Dermis microvascular lymphatic vessel endothelial cell (primary cell): ENCODE measurements at places on chromosomes 7 and 10. TPM values are rescaled to one million over a fixed set of nuclear protein-coding genes. Genes with fewer than 3 reads are reported as not detected.

DNA sequence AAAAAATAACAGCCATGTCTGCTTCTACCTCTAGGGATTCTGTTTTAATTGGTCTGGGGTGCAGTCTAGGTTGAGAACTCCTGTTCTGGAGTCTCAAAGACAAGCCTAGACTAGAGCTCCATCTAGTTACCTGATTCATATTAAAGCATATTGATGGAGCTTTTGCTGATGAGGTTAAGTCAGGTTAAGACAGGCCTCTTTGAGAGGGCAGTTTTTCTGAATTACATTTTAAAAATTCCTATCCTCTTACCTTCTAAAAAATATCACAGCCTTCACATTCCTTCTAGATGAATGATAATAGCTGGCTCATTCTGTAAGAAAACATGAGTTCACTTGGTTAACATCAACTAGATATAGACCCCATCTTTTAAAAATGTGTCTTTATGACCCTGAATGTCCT is 28.9 kb downstream of the MGAM start:
- DNase-seq, result no peak

GRCh38 chr7:17651863-17652385 is 288.4 kb downstream of the SNX13 start:
- DNase-seq, result no peak

- DNase-seq, result no peak
Observed at GRCh38 chr10:49653273-49653929, 26.1 kb upstream of the C10orf53 start.

DNA sequence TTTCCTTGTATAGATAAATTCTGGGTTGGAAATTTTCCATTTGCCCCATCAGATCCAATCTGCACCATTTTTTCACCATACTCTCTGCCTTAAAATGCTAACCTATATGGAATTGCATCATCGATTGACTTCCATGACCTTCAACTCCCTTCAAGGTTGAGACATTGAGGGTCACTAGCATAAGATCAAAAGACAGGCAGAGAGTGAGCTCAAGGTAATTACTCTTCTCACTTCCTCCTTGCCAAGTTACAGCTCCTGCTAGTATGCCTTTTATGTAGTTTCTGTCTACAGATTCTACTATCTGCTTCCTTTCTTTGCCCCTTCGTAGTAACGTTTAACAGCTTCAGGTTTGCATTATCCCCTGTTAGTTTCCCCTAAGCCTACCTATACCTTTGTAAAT is 1127.7 kb upstream of the LRRTM3 start:
- no peak for DNase-seq

- DNase-seq, result no peak
Observed at GRCh38 chr7:30278849-30279652, 5.3 kb upstream of the ZNRF2 start.

Gene GRID1
- under 0.01 TPM in 1 of 2 replicates, not detected in the other for total RNA-seq

Gene CFAP69
- total RNA-seq, result 0.63 and 0.90 TPM in 2 replicates

Gene NHLRC2
- 11.4 and 13.7 TPM in 2 replicates for total RNA-seq

Gene METTL27
- total RNA-seq, result 0.90 and 1.0 TPM in 2 replicates

DNA sequence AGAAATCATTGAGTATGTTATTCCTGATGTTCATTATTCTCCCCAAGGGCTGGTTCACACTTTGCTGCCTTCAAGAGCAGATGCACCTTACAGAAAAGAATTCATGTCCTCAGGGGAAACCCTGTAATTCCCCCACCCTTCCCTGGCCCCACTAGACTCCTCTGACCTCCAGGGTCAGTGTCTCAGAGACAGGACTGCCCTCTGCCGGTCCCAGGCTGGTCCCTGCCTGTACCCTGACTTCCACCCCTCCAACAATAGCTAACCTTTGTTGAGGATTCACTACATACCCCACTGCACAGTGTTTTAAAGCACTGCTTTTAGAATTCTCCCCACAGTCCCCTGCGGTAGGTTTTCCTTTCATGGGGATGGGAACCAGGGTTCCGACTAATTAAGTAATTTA is 4.4 kb upstream of the SEPHS1 start:
- no peak for DNase-seq

GRCh38 chr7:143299840-143300239 is 11.7 kb downstream of the CASP2 start:
- DNase-seq, result no peak

DNA sequence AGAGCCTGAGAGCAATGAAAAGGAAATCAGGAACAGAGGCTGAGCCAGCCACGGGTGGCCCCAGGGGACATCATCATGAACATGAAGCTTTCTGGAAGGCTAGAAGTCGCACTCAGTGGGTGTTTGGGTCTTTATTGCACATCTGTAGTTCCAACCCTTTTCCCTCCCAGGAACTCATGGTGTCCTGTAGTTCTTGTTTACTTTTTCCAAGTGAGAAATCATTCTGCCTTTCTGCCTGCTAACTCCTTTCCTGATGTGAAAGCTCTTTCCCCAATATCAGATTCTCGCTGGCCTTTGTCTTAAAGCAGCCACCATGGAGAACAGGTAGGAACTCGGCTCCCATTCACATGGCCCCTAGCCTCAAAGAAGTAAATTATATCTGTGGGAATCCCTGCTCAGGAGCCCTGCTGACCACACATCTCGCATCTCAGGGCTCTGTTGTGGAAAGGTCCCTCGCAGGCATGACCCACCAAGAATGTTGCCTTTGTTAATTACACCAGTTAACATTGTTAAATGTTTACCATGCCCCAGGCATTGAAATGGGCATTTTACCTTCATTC is 542.7 kb downstream of the TNS3 start:
- no peak for DNase-seq

DNA sequence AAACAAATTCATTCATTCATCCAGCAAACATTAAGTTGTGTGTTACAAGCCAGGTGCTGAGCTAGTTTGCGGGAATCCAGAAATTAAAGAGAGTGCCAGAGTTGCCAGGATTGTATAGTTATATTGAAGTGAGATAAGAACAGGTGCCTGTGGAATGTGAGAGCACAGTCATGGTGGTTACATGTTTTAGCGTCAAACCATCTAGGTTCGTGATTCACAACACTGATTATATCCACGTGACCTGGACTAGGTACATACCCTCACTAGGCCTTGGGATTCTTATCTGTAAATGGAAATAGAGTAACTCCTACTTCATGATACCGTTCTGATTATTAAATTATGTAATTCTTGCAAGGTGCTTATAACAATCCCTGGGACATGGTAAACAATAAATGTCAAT is 24.5 kb upstream of the CDK1 start:
- no peak for DNase-seq

GRCh38 chr7:82423446-82423845 is 20.1 kb downstream of the CACNA2D1 start:
- no peak for DNase-seq

GRCh38 chr7:130123501-130123900 is 53.2 kb downstream of the KLHDC10 start:
- no peak for DNase-seq

DNA sequence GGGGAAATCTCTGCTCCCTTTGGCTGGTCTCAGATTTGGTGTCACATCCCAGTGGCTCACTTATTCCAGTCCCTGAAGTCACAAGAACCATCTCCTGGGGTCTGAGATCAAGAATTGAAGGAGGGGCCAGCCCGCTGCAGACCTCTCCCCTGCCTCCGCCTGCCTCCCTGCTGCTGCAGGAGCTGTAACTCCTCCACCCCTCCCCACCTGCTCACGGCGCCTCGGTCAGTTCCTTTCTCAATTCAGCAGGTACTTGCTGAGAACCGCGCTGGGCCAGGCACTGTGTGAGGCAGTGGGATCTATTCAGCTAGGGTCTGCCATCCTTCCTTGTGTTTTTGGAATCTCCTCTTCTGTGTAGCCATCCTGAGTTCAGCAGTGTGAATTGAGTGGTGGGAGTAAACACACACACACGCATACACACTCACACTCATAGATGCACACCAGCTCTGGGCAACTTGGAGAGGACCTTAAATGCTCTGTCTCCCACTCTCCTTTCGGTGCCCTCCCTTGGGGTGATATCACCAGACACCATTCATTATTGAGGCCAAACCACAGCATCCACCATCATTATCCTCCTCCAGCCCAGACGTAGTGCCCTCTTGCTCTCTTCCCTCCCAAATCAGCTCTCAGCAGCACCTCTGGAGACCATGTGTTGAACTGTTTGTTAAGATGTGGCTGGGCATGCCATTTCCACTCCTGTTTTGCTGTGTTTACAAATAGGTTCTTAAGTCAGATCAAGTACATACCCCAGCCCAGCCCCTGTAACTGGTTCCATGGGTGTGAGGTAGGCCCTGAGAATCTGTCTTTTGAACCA is 22.0 kb upstream of the ANKRD2 start:
- DNase-seq, result no peak

Gene INMT
- under 0.01 TPM in 1 of 2 replicates, not detected in the other for total RNA-seq

Gene STOX1
- total RNA-seq, result 0.13 and 0.38 TPM in 2 replicates

- no peak for DNase-seq
Observed at GRCh38 chr10:105968666-105969065, 1195.8 kb downstream of the SORCS1 start.

Gene NXPH1
- total RNA-seq, result not detected in 2 replicates

Gene UTF1
- not detected in 2 replicates for total RNA-seq

Gene CASD1
- 13.8 and 13.9 TPM in 2 replicates for total RNA-seq

DNA sequence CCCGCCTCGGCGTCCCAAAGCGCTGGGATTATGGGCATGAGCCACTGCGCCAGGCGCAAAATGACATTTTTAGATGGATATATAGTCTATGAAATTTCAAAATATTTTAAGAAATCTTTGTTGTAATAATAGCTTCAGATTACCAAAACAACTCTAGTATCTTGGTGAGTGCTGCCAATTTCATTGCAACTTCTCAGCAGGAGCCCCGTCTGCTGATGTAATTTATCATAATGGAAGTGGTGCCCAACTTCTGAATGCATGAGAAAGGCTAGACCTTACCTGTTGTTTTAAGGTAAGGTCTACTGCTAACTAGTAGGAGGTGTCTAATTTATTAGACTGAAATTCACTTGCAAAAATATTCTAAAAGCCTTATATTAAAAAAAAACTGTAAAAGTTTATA is 20.0 kb downstream of the PDSS1 start:
- DNase-seq, result no peak

DNA sequence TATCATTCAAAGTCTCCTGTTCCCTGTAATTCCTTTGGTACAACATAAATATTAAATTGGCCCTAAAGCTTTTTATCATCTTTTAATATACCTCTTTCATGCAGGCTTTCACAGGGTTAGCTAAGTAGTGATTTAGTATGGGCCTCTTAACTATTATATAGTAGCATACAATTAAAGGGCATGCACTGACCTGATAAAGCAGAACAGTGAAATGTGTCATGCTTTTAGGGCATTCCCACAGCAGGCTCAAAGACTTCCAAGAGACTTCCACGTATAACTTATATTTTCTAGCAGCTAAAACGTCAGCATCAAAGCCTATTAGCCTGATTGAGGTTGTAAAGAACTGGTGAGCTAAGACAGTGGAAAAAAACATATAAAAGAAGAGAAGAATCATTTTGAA is 35.3 kb downstream of the SAMD8 start:
- DNase-seq, result no peak

DNA sequence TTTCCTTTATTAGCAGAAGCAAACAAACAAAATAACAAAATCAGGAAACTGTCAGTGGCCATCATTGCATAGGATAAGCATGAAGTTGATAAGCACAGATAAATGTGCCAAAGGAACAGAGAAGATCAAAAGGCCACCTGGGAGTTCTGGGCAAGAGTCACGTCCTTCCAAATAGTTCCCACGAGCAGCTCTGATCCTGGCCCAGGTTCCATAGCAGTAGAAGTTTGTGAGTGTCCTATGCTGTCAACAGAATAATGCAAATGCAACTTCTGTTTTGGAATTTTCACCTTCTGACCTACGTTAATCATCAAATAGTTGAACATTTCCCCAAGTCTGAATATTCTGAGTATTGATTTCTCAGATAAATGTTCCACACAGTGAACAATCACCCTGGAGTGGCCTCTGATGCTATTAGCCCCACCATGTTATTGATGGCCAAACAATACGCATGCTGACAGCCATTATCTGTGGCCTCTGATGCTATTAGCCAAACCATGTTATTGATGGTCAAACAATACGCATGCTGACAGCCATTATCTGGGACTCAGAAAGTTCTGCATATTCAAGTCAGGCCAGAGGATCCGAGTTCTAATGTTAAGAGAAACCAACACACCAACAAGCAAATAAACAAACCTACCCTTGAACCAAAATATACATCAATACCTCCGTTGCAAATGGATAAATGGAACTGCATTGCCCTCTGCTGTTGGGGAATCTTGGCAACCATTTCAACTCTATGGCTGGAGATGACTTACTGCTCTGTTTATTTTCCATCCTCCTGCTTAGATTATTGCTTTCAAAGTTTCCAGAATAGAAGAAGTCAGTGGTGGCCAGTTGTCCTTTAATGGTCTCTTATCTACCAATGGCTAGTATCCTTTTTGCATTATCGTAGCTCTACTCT is 63.3 kb downstream of the MRC1 start:
- peak; percentile 40 for DNase-seq

Gene UPK3BL1
- 2.4 and 8.9 TPM in 2 replicates for total RNA-seq

GRCh38 chr7:155538293-155538692 is 8.1 kb downstream of the CNPY1 start:
- DNase-seq, result no peak

DNA sequence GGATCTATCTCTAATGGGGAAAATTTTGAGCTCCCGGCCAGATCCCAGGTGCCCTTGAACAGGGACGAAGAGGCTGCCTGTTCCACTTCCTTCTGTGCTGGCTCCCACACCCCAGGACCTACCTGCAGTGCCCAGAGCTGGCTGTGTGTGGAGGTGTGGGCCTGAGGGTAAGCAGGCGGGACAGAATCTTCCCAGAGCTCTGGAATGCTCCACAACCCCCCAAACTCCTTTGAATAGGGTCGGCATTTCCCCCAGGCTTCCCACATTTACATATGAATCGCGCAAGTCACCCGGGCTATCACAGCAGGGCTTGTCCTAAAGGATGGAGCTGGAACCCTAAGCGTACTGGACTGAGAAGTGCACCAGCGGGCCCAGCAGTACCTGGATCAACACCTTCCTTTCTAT is 95.9 kb downstream of the DNMBP start:
- peak; percentile 42 for DNase-seq

DNA sequence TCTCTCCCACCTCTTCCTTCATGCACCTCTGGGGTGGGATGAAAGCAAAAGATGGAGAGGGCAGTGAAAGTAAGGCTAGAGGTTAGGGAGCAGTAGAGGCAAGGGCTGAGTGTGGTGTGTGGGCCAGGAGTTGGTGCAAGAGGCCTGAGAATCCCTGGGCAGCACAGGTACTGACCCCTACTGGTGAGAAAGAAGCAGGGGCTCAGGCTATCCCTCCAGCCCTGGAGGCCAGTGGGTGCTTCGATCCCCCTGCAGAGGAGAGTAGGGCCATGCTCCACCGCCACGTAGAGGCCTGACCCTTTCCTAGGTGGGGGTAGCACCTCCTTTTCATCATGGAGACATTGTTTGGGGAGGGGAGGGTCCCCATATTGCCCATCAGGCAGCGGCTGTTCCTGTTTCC is 9.8 kb downstream of the CDHR1 start:
- no peak for DNase-seq

Gene CTAGE4
- 0.13 TPM in 1 of 2 replicates, not detected in the other for total RNA-seq

GRCh38 chr10:125284875-125285597 is 124.7 kb upstream of the CTBP2 start:
- DNase-seq, result peak; percentile 2

DNA sequence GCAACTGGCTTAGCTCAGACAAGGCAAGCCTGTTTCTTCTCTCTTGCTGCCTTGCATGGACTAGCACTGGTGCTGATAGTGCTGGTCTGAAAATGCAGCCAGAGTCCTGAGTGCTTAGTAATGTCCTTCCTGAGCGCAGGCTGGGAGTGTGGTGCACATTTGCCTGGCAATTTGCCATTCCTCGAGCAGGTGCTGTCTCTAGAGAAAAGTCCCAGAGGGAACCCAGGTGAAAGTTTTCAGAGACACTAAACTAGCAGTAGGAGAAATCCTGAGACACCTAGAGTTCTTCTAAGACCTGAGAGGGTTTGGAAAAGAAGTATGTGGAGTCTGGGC is 1.9 kb downstream of the SFTPD start:
- no peak for DNase-seq
